ENCODE measurements at places on chromosomes 4 and X.

DNA sequence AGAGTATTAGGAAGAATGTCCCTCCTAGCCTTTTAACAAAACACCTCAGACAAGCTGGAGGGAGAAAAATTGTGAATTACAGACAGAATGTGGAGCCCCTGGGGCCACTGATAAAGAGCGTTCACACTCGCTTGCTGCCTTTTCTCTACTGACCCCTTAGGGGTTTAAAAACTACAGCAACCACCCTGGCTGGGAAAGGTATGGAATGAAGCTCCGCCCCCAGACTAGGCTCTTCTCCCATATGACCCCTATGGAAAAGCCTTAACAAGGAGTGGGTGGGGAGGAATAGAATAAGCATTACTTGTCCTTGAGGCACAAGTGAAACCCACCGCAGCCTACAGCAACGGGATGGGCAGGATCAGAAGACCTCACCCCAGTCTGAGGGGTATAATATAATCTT is 26.3 kb downstream of the ANKRD50 start:
- no peak for DNase-seq

GRCh38 chr4:147969573-147970385 is 237.9 kb downstream of the ARHGAP10 start:
- DNase-seq: no peak

GRCh38 chr4:105990933-105991332 is 95.7 kb downstream of the NPNT start:
- peak; percentile 30 for DNase-seq

DNA sequence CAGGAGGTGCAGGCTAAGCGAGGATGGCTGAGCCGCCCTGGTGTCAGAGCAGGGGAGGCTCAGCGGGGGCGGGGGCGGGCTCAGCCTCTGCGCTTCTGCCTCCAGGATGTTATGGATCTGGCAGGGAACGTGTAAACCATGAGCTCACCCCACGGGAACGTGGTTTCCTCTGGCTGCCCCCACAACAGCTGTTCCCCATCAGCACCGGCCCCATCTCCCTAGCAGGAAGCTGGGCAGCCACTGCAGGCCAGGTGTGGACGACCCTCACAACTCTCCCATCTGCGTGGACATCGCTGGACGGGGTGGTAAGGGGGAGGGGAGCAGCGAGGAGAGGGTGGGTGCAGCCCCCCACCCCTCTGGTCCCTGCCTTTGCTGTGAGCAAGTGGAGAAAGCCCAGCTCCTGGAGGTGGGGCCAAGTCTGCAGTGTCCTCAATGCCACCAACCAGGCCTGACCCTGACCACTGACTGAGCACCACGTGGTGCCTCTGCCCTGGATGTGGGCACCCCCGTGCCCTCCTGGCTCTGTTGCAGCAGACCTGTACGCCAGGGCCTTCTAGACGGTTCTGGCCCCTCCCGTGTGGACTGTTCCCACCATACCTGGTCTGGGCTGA is 28.1 kb upstream of the SPON2 start:
- DNase-seq: peak; percentile 87

DNA sequence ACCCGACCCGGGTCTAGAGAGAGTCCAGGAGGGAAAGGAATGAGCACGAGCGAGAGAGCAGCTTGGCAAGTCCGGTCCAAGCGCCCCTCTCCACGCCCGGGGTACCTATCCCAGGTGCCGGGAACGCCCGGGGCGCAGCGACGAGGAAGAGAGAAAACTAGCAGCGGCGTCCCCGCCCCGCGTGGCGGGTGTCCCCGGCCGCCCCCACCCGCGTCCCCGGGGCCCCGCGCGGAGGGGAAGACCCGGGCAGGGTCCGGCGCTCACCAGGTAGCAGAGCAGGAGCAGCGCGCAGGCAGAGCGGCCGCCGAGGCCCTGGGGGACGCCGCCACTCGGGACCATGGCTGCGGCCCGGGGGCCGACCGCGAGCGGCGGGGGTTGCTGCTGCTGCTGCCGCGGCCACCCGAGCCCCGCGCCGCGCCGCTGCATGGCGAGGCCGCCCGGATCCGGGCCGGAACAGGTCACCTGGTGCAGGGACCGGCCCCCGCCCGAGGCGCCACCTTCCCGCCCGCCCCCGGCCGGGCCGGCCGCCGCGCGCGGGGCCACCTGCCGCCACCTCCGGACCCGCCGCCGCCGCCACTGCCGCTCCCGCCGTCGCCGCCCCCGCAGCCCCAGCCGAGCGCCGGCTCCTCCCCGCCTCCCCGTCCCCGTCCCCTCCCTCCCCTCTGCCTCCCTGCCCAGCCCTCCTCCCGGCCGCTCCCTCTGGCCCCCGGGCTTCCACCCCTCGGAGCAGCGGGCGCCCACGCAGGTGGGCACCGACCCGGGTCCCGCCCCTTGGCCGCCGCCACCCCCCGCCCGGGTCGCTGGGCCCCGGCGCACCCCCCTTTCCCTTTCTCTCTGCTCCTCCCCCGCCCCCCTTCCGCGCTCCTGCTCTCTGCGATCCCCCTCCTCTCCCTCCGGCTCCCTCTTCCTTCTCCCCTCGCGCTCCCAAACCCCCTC is at the start of gene SEL1L3:
Gene SEL1L3, minus strand, starts transcription at position 578 of the 936 bp plus-strand sequence. Its CDS starts 152 bp downstream, at position 426.
- DNase-seq: no peak

GRCh38 chr4:183263787-183264386 is 56.2 kb downstream of the CLDN22 start:
- peak; percentile 91 for DNase-seq

DNA sequence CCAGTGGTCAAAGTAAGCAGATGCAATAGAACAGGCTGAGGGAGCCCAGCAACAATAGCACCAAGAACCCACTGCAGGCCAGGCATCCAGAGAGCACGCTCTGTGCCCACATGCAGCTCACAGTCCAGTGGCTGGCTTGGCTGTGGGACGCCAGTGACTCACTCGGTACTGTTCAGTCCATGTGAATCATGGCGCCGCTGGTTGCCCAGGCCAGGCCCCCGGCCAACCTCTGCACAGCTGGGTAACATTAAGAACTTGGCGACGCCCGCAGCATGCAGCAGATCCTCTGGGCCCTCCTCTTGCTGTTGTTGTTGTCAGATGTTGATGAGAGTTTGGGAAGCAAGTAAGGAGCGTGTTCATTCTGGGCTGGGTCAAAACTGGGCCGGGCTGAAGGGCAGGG is 60.5 kb downstream of the MSX1 start:
- no peak for DNase-seq

GRCh38 chr4:3828546-3828945 is 62.4 kb downstream of the ADRA2C start:
- DNase-seq: no peak

DNA sequence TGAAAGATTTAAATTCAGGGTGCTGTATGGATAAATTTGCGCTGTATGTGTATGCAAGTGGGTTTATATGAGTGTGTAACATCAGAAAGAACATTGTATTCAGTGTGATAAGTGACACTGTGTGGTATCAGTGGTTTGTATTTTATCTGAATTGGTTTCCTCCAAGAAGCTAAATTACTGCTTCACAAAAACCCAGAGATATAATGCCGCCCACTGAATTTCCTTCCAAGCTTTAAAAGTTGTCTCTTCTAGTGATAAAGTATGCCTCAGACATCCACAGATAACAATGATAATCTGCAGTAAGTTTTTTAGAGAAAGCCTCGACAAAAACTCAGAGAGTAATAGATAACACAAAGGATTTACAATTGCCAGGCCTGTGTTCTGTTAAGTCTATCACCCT is 710.6 kb upstream of the HS3ST1 start:
- DNase-seq: no peak

GRCh38 chr4:51866835-51867234 is 23.9 kb downstream of the DCUN1D4 start:
- no peak for DNase-seq

- DNase-seq: peak; percentile 13
Measured at GRCh38 chr4:4386736-4387392, at the start of gene NSG1. NSG1 (plus strand) TSS chr4:4387102; CDS start chr4:4387630, 528 bp downstream.

GRCh38 chr4:89576246-89576645 is 260.7 kb downstream of the SNCA start:
- DNase-seq: no peak

DNA sequence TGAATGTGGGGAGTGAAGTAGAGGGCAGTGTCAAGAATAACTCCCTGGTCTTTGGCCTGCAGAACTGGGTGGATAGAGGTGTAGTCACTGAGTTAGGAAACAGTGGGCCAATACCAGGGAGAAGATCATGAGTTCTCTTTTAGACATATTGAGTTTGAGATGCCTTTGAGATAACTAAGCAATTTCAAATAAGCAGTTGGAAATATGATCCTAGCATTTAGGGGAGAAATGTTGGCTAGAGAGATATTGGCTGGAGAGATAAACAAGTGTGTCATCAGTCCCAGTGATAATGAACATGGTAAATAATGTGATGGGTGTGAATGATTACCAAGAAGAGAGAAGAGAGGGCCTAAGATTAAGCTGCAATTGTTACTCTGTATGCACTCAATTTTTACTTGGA is 95.3 kb upstream of the HPRT1 start:
- DNase-seq: no peak

- DNase-seq: no peak
Measured at GRCh38 chr4:81923140-81923539, 450.7 kb downstream of the HNRNPD start.

- no peak for DNase-seq
Measured at GRCh38 chrX:68789966-68790365, 38.9 kb upstream of the EFNB1 start.

GRCh38 chr4:141810712-141811375 is 174.5 kb downstream of the IL15 start:
- DNase-seq: no peak

- DNase-seq: no peak
Measured at GRCh38 chrX:111779582-111779981, 96.4 kb upstream of the TRPC5OS start.

DNA sequence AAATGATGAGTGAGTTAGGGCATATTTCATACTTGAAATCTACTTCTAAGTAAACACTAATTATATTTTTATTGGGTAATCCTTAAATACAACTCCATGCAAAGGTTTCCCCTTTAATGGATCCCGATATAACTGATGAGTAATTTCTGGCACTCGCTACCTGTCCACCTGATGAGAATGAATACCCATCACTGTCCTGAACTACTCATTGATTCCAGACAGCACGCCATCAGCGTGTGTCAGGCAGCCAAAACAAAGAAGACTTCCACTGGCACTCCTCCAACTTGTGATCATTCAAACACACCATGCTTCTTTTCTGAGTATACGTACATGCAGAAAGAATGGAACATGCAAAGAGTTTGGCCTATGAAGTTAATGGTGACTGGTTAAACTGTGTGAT is 69.4 kb downstream of the HCCS start:
- peak; percentile 3 for DNase-seq

GRCh38 chr4:25377572-25378436 is 741 bp downstream of the ANAPC4 start:
- DNase-seq: no peak

GRCh38 chrX:153639177-153640044 is 7.6 kb upstream of the DUSP9 start:
- DNase-seq: no peak

DNA sequence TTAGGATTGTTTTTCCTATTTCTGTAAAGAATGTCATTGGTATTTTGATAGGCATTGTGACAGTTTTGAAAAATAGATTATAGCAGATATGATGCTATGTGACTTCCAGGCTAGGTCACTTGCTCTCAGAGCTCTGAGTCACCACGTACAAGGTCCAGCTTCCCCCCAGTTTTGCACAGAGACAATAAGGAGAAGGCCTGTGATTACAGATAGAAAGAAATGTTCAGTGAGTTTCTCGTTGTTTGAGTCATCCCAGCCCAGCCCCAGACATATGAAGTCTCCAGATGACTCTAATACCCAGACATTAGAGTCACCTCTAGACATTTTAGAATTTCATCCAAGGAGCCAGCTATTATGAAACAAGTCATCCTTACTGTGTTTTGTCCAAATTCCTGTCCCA is 57.2 kb downstream of the MFAP3L start:
- peak; percentile 86 for DNase-seq

DNA sequence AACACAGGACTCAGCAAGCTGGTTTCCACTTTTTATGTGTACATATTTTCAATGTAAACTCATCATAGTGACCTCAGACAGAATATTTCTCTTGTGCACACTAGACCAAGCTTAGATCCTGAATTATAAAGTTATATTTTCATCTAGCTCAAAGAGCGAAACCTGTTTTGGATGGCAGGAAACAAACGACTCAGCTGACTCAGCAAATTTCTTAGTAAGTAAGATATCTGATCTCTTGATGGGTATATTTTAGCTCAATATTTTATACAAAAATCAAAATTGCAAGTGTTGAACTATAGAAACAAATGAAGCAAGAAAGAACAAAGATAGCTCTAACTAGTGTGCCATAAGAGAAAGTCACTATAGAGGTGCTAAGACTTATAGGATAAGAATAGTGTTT is 1114.5 kb downstream of the STPG2 start:
- DNase-seq: no peak

- DNase-seq: no peak
Measured at GRCh38 chr4:112184438-112184837, 39.2 kb downstream of the FAM241A start.

DNA sequence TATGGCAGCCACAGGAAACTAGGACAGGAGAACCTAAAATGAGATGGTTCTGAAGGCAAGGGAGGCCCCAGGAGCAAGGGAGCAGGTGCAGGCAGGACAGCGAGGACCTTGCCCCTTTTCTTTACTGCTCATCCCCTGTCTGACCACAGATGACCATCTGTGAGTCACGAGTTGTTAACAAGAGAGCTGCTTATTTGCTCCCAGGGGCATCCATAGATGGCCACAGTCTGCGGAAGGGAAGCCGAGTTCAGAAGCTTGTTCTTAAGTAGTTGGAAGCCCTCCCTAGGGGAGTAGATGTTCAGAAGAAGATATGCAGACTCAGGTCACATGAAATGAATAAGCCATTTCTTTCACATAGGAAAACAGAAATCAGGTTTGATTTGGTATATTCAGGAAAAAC is 69.4 kb downstream of the EVC2 start:
- peak; percentile 9 for DNase-seq

DNA sequence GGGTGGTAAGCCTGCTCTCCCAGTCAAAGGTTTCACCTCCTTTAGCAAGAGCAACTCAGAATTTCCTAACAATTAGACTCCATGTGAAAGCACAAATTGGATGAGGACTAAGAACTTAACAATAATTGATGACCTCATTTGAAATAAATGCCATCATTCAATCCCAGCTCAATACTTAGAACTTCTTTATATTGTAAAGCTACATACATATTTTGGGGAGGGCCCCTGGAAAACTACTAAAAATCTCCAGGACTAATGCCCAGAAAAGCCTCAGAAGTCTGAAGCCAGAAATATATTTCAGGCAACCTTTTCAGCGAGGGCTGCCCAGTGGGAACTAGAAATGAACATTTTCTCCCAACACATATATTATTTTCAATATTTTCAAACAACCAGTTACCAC is 38.1 kb downstream of the AMOT start:
- no peak for DNase-seq

DNA sequence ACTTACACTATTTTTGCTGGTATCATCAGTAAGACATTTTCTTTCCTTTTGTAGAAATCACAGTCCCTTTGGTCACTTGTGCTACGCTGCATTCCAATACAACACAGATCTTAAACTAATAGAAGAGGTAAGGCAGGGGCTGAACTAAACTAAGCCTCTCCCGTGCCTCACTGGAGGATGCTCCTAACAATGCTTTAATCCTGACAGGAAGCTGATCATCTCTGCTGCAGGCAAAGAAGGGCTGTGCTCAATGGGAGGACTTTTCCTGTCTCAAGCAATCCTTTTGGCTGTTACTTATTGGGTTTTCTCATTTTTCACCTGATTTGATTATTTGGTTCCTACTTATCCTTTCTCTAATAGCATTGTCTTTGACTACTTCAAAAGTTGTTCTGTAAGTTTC is 583.1 kb downstream of the INPP4B start:
- no peak for DNase-seq

- DNase-seq: no peak
Measured at GRCh38 chr4:63063760-63064159, 1345.5 kb downstream of the TECRL start.
